ENCODE measurements at places on chromosomes 5 and 9.

GRCh38 chr9:90460220-90460619 is 182.4 kb downstream of the DIRAS2 start:
- DNase-seq = no peak

DNA sequence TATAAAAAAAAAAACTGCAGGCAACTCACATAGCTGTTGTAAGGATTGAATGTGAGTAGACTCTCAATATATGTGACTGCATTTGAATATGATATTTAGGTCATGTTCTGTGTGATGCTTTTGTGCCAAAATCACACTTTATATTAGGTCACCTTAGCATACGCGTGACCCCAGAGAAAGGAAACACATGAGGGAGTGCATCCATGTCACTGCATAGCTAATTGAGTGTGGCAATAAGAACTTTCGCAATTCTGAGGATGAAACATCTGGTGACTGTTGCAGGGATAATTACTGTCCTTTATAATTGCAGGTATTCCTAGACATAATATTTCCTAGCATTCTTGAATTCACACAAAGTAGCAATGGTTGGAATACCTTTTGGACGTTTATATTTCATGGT is 459.5 kb upstream of the KLF4 start:
- no peak for DNase-seq

DNA sequence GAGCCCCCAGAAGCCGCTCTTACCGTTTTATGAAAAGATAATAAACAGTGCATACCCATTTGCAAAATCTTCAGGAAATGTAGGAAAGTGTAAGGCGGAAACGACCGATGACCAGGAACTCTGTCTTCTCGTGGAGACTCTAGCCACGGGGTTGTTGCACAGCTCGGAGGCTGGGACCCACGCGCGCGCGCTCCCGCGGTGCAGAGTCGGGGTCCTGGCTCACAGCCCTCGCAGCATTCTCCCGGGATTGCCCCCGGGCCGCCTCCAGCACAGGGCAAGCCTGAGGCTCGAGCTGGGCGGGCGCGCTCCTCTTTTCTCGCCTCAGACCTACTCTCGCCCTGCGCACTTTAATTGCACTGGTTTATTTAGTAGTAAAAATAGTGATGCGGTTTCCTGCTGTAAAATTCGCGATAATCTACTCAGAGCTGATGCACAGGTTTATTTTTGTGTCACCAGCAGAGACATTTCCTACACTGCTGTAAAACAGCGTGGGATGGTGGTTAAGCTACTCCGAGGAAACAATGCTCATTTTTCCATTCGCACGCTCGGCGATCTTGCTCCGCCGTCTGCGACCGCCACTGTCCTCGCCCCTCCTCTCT is 15.5 kb downstream of the TRIM7 start:
- no peak for DNase-seq

DNA sequence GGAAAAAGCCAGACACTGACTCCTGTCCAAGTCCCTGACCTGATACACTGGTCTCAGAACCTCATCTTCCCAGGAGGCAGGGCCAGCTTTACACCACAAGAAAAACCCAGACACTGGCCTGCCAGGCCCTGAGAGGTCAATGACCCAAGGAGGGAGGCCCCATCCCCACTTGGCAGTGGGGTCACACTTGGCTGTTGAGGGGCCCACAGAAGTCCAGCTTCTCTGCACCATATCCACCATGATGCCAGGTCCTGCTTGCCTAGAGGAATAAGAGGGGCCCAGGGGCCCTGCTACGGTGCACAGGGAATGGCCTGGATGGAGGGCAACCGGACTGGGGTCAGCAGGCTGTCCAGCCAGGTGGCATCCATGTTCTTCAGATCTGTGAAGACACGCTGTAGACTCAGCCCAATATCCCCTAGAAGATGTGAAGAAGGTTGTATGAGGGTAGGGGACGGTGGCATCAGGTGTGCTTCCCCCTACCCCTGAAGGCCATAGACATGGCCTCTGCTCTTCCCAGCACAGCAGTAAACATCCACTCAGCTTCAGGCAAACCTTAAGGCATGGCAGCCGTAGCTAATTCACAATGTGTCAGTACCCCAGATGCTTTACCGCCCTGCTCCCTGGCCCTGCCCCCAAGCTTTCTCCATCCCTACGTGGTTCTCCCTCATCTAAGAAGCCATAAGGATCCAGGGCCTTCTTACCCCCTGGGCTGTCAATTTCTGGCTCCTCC is 6.7 kb downstream of the IRF1 start:
- no peak for DNase-seq

All from effector CD4-positive, alpha-beta T cell (primary cell).